ENCODE measurements at places on chromosomes 4 and X. TPM values are rescaled to one million over a fixed set of nuclear protein-coding genes. Genes with fewer than 3 reads are reported as not detected.

DNA sequence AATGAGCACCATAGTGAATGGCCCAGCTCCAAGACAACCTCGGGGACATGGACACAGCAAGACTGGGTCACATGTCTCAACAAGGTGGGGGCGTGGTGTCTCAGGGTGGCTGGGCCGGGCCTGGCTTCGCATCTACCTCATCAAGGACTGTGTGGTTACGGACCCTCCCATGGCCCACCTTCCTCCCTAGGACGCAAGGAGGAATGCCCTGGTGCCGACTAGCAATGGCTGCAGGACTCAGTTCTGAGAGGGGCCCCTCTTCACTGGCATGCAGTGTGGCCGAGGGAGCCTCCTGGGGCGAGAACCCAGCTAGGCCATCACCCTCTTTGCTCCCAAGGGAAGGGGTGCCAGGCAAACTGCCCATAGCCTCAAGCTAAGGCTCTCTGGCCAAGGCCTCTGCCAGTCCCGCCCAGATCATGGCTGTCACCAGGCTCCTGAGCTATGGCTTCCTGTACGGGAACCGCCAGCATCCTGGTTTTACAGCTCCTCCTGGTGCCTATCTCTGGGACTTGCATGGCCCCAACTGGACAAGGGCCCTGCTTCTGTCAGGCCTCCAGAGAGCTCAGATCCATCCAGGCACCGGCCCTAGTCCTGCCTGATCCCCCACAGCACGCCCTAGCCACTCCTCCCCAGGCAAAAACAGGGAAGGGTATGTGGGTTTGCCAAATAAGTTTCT is 218.0 kb upstream of the AGTR2 start:
- no peak overlapping the region for H3K27ac ChIP-seq
- H3K4me3 ChIP-seq = no peak overlapping the region
- no peaks in the 10 kb centered on the region for H3K36me3 ChIP-seq
- DNase-seq = no peak
- no peaks in the 10 kb centered on the region for H3K4me1 ChIP-seq

- H3K36me3 ChIP-seq = no peaks in the 10 kb centered on the region
- DNase-seq = no peak
- no peak overlapping the region for H3K4me3 ChIP-seq
- no peaks in the 10 kb centered on the region for H3K4me1 ChIP-seq
These were observed 198.7 kb downstream of the ENOX2 start for GRCh38 chrX:130704053-130705038.

DNA sequence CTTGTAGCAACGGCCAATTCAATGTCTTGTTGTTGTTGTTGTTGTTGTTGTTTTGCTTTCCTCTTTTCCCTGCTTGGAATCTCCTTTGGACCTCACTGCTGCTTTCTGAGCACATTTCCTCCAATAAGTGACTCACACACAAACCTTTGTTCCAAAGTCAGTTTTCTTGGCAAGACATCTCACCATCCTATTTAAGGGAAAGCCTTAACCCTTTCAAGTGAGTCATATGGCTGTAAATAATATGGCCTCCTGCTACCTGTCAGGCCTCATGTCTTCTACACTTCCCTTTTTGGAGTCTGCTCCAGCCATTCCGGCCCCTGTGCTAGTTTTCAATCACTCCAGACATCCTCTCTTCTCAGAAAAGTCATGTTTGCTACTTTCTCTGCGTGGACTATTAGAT is 79.5 kb upstream of the MAGEB10 start:
- no peak overlapping the region for H3K4me3 ChIP-seq
- no peaks in the 10 kb centered on the region for H3K4me1 ChIP-seq
- H3K36me3 ChIP-seq = no peaks in the 10 kb centered on the region
- H3K27ac ChIP-seq = no peak overlapping the region
- no peaks in the 10 kb centered on the region for H3K27me3 ChIP-seq

GRCh38 chr4:14115106-14115505 is 487.6 kb upstream of the BOD1L1 start:
- H3K4me1 ChIP-seq = no peaks in the 10 kb centered on the region
- DNase-seq = no peak
- no peak overlapping the region for H3K27ac ChIP-seq
- no peaks in the 10 kb centered on the region for H3K27me3 ChIP-seq
- H3K4me3 ChIP-seq = no peak overlapping the region
- H3K36me3 ChIP-seq = no peaks in the 10 kb centered on the region

DNA sequence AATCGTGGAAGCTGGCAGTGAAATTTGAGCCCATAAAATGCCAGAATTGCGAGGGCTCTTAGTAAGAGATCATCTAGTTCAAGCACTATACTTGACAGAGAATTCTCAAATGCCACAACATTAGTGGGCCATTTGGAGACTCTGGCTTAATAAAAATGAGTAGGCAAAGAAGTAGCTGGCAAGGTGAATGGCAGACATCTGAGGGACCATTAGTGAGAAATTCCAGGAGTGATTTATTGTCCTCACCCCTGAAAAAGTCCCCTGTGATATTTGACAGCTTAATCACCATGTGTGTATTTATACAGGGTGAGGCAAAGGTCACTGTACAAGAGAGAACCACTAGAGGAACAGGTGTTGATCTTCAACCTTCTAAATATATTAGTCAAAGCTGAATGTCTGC is 207.5 kb downstream of the CHRDL1 start:
- no peaks in the 10 kb centered on the region for H3K4me1 ChIP-seq
- no peak overlapping the region for H3K4me3 ChIP-seq
- H3K36me3 ChIP-seq = no peaks in the 10 kb centered on the region
- no peak for DNase-seq
- H3K27me3 ChIP-seq = no peaks in the 10 kb centered on the region

GRCh38 chr4:85369703-85370380 is 105.1 kb upstream of the ARHGAP24 start:
- H3K27ac ChIP-seq = no peak overlapping the region
- no peaks in the 10 kb centered on the region for H3K4me1 ChIP-seq
- no peaks in the 10 kb centered on the region for H3K36me3 ChIP-seq
- no peak overlapping the region for H3K4me3 ChIP-seq
- no peaks in the 10 kb centered on the region for H3K27me3 ChIP-seq

GRCh38 chrX:46209037-46209436 is 336.2 kb downstream of the ZNF674 start:
- H3K27ac ChIP-seq = peak overlapping the region; percentile 61
- no peaks in the 10 kb centered on the region for H3K27me3 ChIP-seq
- DNase-seq = no peak

GRCh38 chr4:1239141-1239949 is 9.6 kb downstream of the CTBP1 start:
- no peaks in the 10 kb centered on the region for H3K27me3 ChIP-seq
- H3K36me3 ChIP-seq = peaks cover 32% of the 10 kb centered on the region
- no peak overlapping the region for H3K4me3 ChIP-seq
- no peaks in the 10 kb centered on the region for H3K4me1 ChIP-seq
- DNase-seq = no peak

GRCh38 chr4:184012937-184013336 is 107.8 kb downstream of the STOX2 start:
- no peaks in the 10 kb centered on the region for H3K36me3 ChIP-seq
- H3K27ac ChIP-seq = no peak overlapping the region
- H3K27me3 ChIP-seq = no peaks in the 10 kb centered on the region
- H3K4me3 ChIP-seq = no peak overlapping the region
- no peak for DNase-seq
- H3K4me1 ChIP-seq = no peaks in the 10 kb centered on the region

DNA sequence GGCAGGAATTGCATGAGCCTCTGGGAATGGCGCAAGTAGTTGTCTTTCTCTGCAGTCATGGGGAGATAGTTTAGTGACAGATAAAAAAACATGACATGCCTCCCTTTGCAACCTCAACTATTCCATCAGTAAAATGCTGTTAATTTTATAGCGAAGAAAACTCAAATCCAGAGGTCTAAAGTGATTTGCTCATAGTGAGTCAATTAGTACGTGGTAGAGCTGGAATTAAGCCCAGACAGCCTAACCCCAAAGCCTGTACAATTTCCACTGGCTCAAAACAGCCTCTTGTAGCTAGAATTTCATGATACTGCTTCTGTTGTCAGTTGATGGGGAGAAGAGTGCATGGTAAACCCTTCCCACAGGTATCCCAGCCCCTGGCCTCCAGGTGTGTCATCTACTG is 81.3 kb upstream of the TRPC5 start:
- no peak for DNase-seq
- H3K27ac ChIP-seq = no peak overlapping the region

DNA sequence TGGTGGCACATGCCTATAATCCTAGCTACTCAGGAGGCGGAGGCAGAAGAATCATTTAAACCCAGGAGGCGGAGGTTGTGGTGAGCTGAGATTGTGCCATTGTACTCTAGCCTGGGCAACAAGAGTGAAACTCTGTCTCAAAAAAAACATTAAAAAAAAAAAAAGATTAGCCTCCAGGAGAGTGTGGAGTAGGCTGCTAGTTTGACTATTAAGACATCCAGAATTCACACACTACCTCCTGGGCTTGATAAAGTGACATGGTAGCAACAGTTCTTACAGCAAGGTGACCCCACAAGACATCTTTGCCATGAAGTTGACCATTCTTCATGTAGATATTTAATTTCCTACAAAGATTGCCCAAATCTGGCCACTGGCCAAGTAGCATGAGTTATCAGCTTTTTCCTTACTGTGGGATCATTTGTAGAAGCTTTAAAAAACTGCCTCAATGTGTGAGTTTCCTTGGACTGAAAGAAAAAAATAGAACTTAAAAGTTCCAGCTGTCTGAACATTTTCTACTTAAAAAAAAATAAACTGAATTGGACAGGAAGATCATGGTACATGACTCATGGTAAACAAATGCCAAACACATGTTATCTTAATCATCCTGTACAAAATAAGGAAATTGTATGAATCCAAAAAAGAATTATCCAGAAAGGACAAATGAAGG is 35.3 kb upstream of the SPRY1 start:
- no peak for DNase-seq
- no peaks in the 10 kb centered on the region for H3K27me3 ChIP-seq
- no peak overlapping the region for H3K4me3 ChIP-seq
- no peaks in the 10 kb centered on the region for H3K36me3 ChIP-seq
- no peaks in the 10 kb centered on the region for H3K4me1 ChIP-seq

- H3K36me3 ChIP-seq = no peaks in the 10 kb centered on the region
- H3K4me1 ChIP-seq = no peaks in the 10 kb centered on the region
- H3K4me3 ChIP-seq = peak overlapping the region; percentile 51
- no peak for DNase-seq
These were observed 1.6 kb upstream of the PDGFRA start for GRCh38 chr4:54227256-54228055.

GRCh38 chr4:136412708-136413107 is 1119.6 kb downstream of the PCDH18 start:
- no peak for DNase-seq
- no peak overlapping the region for H3K4me3 ChIP-seq
- H3K27me3 ChIP-seq = no peaks in the 10 kb centered on the region
- no peak overlapping the region for H3K27ac ChIP-seq
- no peaks in the 10 kb centered on the region for H3K36me3 ChIP-seq

DNA sequence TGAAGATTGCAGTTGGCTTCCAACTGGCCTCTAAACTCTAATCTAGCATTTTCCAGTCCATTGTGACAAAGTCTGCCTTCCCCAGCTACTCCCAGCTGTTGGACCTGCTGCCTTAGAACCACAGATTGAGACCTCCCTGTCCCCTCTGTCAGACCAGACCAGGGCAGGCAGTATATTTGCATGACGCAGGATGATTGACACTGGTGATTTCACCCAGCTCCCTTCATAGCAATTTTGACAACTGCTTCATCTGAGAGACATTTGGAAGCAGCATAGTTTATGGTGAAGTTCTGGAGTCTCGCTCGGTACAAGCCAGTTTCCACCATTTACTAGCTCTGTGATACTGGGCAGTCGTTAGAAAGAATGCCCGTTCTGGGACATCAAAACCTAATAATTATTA is 2.5 kb downstream of the CYP4V2 start:
- no peak overlapping the region for H3K27ac ChIP-seq
- H3K4me3 ChIP-seq = no peak overlapping the region
- H3K27me3 ChIP-seq = no peaks in the 10 kb centered on the region
- peaks cover 7% of the 10 kb centered on the region for H3K4me1 ChIP-seq

DNA sequence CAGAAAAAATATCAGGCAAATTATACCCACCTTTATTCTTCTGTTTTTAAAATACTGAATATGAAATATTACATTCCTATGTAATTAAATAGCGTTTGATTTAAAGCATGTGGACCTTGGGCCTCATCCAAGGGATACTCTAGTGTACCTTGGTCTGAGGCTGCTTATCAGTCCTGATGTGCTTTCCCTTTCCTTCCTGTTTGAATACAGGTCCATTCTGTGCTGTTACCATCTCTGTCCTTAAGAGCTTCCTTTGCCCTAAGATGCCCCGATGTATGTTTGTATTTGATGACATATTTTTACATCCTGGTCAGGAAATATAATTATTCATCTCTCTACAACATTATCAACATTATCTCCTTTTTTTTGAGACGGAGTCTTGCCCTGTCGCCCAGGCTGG is 24.1 kb downstream of the FAT4 start:
- no peaks in the 10 kb centered on the region for H3K27me3 ChIP-seq
- no peaks in the 10 kb centered on the region for H3K4me1 ChIP-seq
- no peak overlapping the region for H3K27ac ChIP-seq
- H3K4me3 ChIP-seq = no peak overlapping the region
- no peaks in the 10 kb centered on the region for H3K36me3 ChIP-seq

GRCh38 chrX:10119399-10119990 is 37.3 kb upstream of the CLCN4 start:
- no peak overlapping the region for H3K27ac ChIP-seq
- H3K4me3 ChIP-seq = no peak overlapping the region
- H3K36me3 ChIP-seq = no peaks in the 10 kb centered on the region
- H3K27me3 ChIP-seq = no peaks in the 10 kb centered on the region
- H3K4me1 ChIP-seq = no peaks in the 10 kb centered on the region

DNA sequence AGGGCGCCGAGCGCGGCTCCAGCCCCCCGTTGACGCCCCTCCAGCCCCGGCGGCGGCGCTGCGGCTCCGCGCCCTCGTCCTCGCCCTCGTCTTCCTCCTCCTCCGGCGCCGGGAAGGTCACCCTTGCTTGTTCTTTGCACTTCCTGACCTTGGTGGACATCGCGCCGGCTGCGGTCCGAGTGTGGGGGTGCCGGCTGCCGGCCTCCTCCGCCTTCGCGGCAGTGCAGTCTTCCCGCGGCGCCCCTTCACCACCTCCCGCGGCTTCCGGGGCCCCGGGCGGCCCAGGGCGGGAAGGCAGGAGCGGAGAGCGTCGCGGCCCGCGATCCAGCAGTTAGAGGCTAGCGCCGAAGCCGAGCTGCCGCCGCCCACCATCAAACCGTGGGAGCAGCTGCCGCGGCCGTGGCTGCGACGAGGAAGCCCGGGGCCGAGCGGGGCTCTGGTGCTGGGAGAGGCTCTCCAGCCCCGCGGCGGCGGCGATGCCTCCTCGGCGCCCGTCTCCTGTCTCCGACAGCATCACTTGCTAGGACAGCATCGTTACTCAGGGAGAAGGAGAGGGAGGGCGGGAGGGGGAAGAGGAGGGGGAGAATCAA is at the start of gene TRPC3:
Gene TRPC3 (minus strand): TSS at position 540 of the 590 bp plus-strand sequence. CDS start 380 bp downstream, at position 160.
- H3K27me3 ChIP-seq = no peaks in the 10 kb centered on the region
- H3K4me1 ChIP-seq = peaks cover 11% of the 10 kb centered on the region
- H3K27ac ChIP-seq = peak within 1 kb of the TSS; percentile 11
- H3K36me3 ChIP-seq = no peaks in the 10 kb centered on the region
- H3K4me3 ChIP-seq = peak within 1 kb of the TSS; percentile 53

GRCh38 chrX:20547611-20548051 is 280.9 kb upstream of the RPS6KA3 start:
- no peak for DNase-seq
- H3K4me3 ChIP-seq = no peak overlapping the region
- no peaks in the 10 kb centered on the region for H3K36me3 ChIP-seq
- no peak overlapping the region for H3K27ac ChIP-seq
- H3K4me1 ChIP-seq = no peaks in the 10 kb centered on the region

GRCh38 chr4:149110481-149110880 is 668.3 kb upstream of the NR3C2 start:
- no peaks in the 10 kb centered on the region for H3K4me1 ChIP-seq
- H3K36me3 ChIP-seq = no peaks in the 10 kb centered on the region
- H3K4me3 ChIP-seq = no peak overlapping the region
- no peaks in the 10 kb centered on the region for H3K27me3 ChIP-seq
- DNase-seq = no peak

Gene GYPB
- total RNA-seq = not detected

Gene ANK2
- 5.6 TPM for total RNA-seq

Gene CXorf49
- not detected for total RNA-seq

Measured in HCT116 (cell line).